ENCODE measurements at places on chromosomes 3 and 15.

GRCh38 chr3:184795522-184796190 lies 16.3 kb upstream of the VPS8 start:
- no peak for DNase-seq

- no peak for DNase-seq
These were observed 76.0 kb downstream of the EEFSEC start for GRCh38 chr3:128229106-128229857.

DNA sequence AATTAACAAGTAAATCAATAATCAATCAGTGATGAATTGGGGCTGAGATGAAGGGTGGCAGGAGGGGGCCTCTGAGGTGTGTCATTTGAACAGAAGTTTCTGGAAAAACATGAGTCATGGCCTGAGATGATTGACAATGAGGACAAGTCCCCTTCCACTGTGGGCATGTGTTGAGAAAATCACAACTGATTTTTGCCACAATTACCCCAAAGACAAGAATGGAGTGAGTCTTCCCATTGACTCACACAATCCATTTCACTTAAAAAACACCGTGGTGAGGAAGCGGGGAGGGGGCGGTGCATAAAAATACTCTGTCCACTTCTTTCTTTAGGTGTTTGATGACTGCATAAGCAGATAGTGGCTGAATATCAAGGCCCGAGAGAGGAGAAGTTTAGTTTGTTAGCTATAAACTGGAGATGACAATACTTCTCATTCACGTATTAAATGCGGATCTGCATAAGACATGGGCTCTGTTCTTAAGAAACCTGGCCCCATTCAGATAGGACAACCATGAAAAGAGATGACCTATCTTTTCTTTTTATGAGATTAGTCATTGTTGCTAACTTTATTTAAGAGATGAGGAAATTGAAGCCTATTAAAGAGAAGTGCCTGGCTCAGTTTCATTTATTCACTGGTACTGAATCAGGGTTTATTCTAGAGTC lies 34.7 kb downstream of the SHC4 start:
- DNase-seq, result no peak

- no peak for DNase-seq
These were observed 5.9 kb downstream of the PDCD10 start for GRCh38 chr3:167728632-167729323.

- no peak for DNase-seq
These were observed 27.4 kb upstream of the TJP1 start for GRCh38 chr15:29849716-29850115.

DNA sequence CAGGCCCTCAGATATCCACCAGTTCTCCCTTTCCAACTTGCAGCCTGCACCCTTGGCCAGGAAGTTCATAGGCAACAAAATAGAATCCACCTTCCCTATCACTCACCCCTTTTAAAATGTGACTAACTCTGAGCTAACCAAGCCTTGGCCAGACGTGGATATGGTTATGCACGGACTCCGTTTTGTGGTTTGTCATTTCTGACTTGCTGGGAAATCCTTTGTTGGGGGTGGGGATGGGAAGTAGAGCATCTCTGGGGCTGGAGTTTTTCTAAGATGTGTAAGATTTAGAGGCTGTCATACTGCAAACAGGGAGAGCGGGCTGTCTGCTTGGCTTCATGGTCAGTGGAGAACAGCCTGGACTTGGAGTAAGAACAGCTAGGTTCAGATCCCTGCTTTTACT lies 62.6 kb downstream of the SMAD3 start:
- DNase-seq, result no peak

DNA sequence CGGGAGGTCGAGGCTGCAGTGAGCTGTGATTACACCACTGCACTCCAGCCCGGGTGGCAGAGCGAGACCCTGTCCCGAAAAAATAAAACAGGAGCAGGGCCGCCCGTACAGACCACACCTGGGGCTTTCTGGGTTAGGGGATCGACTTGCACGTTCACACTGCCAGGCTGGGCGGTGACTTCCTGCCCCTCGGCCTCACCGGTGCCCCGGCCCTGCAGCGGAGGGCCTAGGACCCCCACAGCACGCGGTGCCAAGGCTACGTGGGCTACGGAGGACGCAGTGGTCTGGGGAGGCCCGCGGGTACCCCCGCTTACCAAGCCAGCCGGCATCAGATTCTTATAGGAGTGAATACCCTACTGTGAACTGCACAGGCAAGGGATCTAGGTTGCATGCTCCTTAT lies 11.6 kb upstream of the TTC14 start:
- DNase-seq, result no peak

DNA sequence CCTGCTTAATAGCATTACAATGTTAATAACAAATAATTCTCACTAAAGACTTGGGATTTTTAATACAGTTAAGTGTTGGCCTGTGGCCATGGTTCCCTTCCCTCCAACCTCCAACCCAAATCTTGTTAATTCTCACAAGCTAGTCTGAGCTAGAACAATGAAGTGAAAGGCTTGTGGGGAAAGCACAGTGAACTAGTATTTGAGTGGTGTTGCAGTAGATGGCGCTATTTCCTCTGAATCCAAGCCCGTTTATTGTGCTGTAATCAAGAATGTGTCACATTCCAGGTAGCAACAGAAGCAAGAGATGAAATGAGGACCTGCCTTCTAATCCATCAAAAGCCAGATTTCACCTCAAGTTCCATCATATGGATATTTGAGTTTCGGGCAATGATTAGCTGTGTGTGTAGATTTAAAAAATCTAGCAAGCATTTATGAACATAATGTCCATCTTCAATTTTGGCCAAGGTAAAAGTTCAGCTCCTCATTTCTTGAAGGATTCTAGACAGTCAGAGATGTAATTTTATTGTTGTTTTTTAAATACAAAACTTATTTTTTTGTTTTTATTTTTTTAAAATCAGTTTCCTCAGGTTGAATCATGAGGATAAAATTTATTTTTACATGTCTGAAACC lies 160.7 kb downstream of the SQOR start:
- DNase-seq, result no peak

DNA sequence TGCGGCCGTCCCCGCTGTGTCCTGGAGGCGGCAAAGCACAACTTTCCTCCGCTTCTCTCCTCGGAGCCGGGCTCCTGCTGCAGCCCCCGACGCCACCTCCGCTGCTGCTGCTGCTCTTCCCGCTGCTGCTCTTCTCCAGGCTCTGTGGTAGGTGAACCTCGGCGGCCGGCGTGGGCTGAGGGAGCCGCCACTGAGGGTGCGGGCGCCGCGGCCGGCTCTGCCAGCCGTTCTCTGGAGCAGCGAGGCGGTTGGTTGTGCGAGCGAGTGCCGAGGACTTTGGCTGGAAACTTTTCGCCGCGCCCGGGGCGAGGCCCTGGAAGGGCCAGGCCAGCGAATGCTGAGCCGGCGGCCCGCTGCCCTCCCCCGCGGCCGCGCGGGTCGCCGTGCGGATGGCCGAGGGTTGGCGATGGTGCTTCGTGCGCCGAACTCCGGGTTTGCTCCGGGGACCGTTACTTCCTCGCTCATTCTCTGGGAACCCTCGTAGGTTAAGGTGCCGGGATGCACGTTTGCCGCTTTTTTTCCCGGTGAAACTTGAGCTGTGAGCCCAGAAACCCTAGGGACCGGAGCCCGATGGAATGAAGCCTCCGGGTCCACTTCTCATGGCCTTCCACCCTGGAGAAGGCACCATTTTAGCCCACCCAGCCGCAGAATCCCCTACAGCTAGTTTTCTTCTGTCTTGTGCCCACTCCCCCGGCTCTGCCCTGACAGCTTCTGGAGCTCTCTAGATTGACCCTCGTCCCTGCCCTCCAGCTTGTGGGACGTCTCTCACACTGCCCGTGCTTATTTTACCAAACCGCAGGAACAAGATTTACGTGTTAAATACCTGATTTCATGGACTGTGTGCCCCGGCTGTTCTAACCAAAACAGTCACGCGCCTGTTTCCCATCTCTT lies 660 bp downstream of the NECTIN3 start:
- no peak for DNase-seq

DNA sequence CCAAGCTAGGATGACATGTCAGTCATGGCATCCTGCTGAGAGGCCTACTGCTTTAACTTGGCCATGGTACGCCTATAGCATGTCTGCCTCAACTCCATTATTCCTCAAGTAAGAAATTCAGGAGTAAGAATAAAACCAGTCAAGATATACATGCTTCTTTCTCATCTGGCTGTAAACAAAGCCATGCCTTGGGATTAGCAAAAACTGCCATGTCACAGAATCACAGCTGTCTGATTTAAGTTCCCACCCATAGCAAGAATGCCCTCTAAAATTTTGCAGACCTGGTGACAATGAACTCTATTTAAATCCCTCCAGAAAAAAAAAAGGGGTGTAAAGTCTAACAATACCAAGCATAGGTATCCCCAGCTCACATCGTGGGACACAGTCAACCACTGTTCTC lies 55.6 kb upstream of the ACAN start:
- DNase-seq, result no peak

DNA sequence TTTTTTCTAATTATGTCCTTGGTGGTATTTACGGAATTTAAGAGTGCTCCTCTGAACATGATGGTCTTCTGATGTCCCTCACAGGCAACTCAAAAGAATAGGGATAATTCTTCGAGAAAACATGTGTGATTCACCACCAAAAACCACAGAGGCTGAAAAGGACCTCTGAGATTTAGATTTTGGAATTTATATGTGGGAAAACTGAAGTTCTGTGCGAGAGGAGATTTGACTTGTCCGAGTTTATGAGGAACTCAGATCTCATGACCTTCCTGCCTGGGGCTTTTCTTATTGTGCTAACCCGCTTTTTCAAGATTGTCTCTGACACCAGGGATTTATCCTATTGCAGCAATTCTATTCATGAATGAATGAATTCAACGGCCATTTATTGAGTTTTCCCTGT lies 142.4 kb downstream of the FAM43A start:
- no peak for DNase-seq

- no peak for DNase-seq
These were observed 7.2 kb downstream of the PLA1A start for GRCh38 chr3:119604878-119605277.

- no peak for DNase-seq
These were observed 185.2 kb downstream of the CPNE4 start for GRCh38 chr3:131849616-131850015.

DNA sequence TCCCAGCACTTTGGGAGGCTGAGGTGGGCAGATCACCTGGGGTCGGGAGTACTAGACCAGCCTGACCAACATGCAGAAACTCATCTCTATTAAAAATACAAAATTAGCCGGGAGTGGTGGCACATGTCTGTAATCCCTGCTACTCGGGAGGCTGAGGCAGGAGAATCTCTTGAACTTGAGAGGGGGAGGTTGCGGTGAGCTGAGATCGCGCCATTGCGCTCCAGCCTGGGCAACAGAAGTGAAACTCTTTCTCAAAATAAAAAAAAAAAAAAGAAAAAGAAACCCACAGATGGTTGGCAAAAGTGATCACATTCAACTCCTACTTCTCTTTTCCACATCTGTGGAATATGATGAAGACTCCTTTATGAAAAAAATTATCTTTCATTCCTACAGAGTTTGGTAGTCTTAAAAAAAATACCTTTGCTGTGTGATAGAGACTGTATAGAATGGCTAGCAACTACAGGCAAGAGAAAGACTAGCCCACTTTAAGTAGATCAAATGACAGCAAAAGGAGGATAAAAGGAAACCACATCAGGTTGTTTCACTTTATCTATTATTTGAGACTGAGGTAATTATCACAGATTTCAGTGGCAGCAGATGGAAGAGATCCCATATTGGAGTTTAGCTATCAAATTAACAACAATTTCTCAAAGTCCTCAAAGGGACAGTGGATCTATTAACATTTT lies 172.9 kb upstream of the TSPAN3 start:
- DNase-seq, result no peak

GRCh38 chr15:34327906-34328305 lies 9.7 kb downstream of the SLC12A6 start:
- no peak for DNase-seq

DNA sequence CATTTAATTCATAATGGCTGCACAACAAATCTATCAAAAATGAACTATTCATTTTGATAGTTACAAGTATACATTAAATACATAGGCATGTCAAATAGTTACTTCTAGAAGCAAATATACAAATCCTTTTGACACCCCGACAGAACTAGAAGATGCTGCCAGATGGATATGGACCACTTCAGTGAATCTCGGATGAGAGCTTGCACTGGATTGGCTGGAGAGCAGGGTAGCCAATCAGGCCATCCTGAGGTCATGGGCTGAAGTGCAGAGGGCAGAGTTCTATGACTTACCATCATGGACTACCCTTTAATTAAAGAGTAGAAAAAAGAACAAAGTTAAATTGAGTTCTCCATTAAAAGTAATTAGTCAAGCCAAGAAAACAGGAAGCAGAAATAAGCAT lies 8.3 kb downstream of the CCNL1 start:
- no peak for DNase-seq

GRCh38 chr3:112101916-112102315 lies 15.7 kb downstream of the C3orf52 start:
- no peak for DNase-seq

DNA sequence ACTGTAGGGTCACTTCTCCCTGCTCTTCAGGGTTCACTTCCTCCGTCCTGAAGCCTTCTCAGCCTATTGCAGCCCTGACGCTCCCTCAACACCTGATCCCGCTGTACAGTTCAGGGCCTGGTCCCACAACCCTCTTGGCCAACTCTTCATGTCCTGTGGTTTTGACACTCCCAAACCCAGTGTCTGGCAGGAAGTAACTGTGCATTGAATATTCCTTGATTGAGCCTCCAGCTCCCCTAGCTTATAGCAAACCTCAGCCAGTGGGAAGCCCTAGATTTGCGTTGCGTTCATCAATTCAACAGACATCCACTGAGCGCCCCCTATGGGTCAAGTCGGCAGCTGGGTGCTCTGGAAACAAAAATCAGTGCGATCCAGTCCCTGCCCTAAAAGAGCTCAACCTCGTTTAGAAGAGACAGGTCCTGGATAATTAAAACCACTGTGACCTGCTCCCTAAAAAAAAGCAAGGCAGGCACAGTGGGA lies 13.5 kb downstream of the UBAP1L start:
- no peak for DNase-seq

DNA sequence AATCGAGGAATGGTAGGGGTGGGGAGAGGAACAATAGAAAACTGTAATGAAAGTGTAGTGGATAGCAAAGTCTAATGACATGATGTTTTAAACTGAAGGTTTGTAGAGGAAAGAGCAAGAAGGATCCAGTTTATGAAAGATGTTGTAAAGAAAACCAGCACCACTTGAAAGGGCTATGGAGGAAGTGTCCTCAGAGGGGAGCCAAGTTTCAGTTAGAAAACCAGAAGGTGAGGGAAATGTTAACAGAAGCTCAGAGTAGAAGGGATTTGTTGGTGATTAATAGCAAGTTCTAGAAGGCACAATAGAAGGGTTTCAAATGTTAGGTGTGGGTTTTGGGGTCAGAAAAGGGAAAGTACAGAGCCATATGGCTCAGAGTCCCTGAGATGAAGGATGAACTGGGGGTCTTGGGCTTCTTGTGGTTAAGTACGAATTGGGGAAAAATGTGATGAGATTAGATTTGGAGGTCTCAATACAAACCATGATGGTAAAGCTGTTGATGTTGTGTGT lies 33.8 kb upstream of the LRRC58 start:
- no peak for DNase-seq

GRCh38 chr3:97388774-97389173 lies 375.8 kb upstream of the ARL6 start:
- DNase-seq, result no peak

- no peak for DNase-seq
These were observed 59.8 kb upstream of the BOC start for GRCh38 chr3:113151461-113152031.

Measured in stimulated activated CD8-positive, alpha-beta memory T cell treated with anti-CD3 and anti-CD28 coated beads, Interleukin-7, amount 100 ng/mL, for 1 hour (primary cell).